HFFc6 (cell line): ENCODE measurements at places on chromosomes 7 and 10. TPM values are rescaled to one million over a fixed set of nuclear protein-coding genes. Genes with fewer than 3 reads are reported as not detected.

The TAS2R5 gene
- 0.24 to 0.53 TPM in 2 of 3 replicates, not detected in the other for total RNA-seq

The CALHM1 gene
- not detected in 3 replicates for total RNA-seq

- no peak for DNase-seq
These were observed 84.1 kb downstream of the POM121L12 start for GRCh38 chr7:53119514-53119941.

- DNase-seq = peak; percentile 68
These were observed 284.9 kb upstream of the SEMA3D start for GRCh38 chr7:85471740-85472139.

- DNase-seq = no peak
These were observed 14.1 kb upstream of the CDK6 start for GRCh38 chr7:92850516-92850915.
